ENCODE measurements at places on chromosomes 3 and 15.

DNA sequence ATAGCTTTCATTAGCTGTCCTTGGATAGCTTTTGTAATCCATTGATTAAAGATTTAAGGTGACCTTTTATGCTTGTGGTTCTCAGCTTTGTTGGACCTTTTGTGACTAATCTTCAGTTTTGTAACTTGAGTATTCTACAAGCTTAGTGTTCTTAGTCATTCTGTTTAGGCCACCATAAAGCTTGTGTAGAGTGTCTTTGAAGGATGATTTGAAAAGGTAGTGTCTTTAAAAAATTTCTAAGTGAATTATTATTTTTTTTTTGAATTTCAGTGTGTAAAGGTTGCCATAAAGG is 7.5 kb downstream of the MORF4L1 start:
- DNase-seq, result peak; percentile 34

DNA sequence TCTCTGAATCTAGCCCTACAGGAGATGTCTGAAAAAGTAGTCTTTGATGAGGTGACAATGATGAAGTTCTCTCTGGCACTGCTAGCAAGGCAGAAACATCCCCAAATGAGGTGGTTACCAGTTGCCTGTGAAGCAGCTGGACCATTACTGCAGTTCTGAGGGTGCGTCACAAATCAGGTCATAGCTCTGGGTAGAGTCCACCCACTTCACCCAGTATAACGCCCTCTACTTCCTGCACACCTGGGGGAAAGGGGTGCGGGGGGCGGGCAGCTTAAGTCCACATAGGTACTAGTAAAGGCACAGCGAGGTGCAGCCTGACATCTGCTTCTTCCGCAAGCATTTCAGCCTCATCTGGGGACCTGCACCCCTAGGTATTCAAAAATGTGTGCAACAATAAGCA is 13.4 kb upstream of the SATB1 start:
- no peak for DNase-seq

GRCh38 chr3:73753985-73754384 is 129.2 kb upstream of the PDZRN3 start:
- DNase-seq, result no peak

DNA sequence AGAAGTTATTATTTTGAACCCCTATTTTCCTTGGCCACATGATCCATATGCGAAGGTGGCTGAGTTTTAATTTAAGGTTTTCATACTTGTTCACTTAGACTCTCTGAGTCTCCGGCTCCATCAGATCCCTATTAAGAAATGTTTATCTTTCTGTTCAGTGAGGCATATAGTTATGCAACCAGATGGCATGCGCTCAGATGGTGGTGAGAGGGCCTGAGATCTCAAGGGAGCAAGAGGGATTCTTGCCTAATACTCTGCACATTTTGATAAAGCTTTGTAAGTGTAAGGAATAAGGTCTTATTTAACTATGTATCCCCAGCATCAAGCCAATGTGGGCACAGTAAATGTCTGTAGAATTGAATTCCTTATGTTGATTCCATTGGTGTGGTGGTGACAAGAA is 78.9 kb upstream of the DPH6 start:
- peak; percentile 72 for DNase-seq

GRCh38 chr3:125043599-125044151 is 12.1 kb downstream of the HEG1 start:
- no peak for DNase-seq

- DNase-seq, result peak; percentile 93
These were observed 82.2 kb upstream of the EPHA3 start for GRCh38 chr3:89025185-89025584.
